Nucleus accumbens (tissue), 56 donors: ENCODE measurements at places on chromosomes 16 and 17.

DNA sequence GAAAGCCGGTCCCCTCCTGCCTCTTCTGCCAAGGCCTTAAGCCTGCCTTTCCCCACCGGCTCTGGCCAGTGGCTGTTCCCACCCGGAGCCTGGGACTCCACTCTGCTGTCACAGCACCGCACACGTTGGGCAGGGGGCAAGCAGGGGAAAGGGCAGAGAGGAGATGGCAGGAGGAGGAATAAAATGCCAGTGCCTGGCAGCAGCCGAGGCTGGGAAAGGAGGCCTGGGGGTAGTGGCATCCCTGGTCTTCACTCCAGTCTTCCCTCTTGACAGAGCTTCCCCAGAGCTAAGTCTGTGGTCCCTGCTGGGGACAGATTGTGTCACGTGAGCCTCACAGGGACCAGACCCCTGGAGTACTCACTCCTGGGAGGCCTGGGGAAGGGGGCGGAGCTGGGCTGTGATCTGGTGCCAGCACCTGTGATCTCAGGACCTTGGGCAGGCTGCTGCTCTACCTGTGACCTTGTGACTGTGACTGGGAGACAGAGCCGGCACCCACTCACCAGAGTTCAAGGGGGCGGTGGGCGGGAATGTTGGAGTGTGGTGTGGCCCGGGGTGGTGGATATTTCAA, 97.2 kb upstream of the GSE1 start:
- DNase-seq = no peak

- DNase-seq = no peak
Measured at GRCh38 chr17:34816848-34817247, 144.4 kb downstream of the CCT6B start.

GRCh38 chr16:84458606-84459532, 45.6 kb downstream of the MEAK7 start:
- DNase-seq = no peak

DNA sequence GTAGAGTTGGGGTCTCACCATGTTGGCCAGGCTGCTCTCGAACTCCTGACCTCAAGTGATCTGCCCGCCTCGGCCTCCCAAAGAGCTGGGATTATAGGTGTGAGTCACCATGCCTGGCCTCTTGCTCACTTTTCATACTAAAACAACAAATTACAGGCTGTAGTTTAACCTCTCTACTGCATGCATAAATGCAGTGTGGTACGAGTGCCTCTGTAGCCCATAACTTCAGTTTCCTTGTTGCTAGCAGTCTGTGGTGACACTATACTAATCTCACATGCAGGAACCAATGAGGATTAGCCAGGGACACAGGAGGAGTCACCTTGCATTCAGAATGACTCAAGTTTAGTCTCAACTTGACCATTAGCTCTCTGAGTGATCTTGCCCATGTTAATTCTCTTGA, 20.1 kb downstream of the HMOX2 start:
- DNase-seq = no peak

GRCh38 chr17:28738680-28739384, 5.0 kb upstream of the TRAF4 start:
- DNase-seq = no peak

GRCh38 chr17:35855965-35856364, 12.7 kb downstream of the HEATR9 start:
- no peak for DNase-seq

GRCh38 chr17:43169561-43170139, 1.4 kb upstream of the NBR1 start:
- DNase-seq = peak; percentile 30

- no peak for DNase-seq
Measured at GRCh38 chr17:8289103-8289397, 580 bp downstream of the RANGRF start.

- DNase-seq = no peak
Measured at GRCh38 chr16:89517128-89517527, 8.9 kb downstream of the SPG7 start.

DNA sequence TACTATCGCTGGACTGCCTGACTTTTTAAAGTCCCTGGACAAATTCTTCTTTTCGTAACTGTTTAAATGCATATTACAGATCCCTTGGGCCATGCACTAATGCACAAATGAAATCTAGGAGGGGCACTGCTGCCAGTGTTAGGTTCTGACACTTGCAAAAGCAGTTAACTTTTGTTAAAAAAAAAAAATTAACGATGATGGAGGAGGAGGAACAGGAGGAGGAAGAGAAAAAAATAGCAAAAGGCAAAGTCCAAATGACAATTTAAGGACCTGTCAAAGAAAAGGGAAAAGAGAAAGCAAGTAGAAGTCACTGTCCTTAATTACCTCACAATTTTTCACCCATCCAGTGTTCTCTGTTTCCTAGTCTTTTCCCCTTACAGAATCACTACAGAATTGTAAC, 97.8 kb upstream of the CORO6 start:
- no peak for DNase-seq

- DNase-seq = no peak
Measured at GRCh38 chr16:89303617-89304016, 86.1 kb downstream of the ZNF778 start.

- no peak for DNase-seq
Measured at GRCh38 chr16:80277182-80277581, 263.6 kb upstream of the DYNLRB2 start.

DNA sequence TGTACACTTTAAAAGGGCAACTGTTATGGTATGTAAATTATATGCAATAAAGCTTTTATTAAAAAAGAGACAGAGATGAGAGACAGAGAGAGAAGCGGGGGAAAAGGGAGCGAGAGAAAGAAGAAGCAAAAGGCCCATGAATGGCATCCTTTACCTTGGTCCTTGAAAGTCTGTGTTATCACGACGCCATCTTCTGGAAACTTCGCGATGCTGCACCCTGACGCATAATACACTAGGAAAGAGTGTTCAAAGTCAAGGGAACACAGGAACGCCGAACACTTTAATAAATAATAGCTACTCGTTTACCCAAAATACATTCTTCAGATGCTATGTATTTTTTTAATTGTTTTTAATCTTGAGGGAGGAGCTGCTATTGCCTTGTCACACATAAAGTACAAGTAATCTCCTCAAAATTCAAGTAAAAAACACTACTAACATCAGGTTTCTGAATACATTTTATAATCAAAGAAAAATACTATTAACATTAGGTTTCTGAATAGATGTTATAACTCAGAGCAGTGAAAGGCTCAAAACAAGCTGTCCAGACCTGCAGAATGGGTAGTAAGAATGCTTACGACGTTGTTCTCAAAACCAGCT, 23.0 kb upstream of the SLC38A8 start:
- DNase-seq = peak; percentile 45

GRCh38 chr17:65749479-65749878, 188.0 kb upstream of the AXIN2 start:
- no peak for DNase-seq

GRCh38 chr16:89733322-89733721, 12.0 kb downstream of the ZNF276 start:
- DNase-seq = no peak

- DNase-seq = no peak
Measured at GRCh38 chr16:80116711-80117110, 424.1 kb upstream of the DYNLRB2 start.

DNA sequence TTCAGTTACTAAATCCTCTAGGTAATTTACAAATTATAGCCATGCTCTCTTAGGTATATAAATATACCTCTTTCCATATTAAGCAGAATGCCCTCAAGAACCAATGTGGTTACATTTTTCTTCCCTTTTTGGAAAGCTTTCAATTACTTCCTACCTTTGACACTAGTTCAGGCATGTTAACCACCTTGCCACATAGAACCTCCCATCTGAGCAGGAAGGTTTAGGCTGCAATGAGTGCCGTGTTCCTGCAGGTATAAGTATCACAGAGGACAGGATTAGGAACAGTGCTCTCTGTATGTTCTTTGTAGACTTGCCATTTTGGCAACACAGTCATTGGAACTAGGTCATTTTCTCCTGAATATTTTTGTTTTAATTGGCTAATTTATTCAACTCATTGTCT, 20.1 kb downstream of the KRT25 start:
- no peak for DNase-seq

- no peak for DNase-seq
Measured at GRCh38 chr16:28897826-28898225, 19.5 kb downstream of the ATP2A1 start.

DNA sequence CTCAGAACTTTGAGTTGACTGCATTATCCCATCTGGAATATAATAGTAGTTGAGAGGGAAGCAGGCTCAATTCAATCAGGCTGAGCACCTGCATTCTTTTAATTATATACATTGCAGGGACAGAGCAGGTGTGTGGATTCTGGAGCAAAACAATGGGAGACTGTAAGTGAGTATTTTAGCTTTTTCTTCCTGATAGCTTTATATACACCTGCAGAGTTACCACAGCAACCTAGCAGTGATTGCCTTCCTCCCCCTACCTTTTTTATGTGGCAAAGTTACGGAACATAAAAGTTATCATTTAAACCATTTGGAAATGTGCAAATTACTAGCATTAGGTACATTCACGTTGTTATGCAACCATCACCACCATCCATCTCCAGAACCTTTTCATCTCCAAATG, 25.4 kb upstream of the RHOT1 start:
- no peak for DNase-seq

DNA sequence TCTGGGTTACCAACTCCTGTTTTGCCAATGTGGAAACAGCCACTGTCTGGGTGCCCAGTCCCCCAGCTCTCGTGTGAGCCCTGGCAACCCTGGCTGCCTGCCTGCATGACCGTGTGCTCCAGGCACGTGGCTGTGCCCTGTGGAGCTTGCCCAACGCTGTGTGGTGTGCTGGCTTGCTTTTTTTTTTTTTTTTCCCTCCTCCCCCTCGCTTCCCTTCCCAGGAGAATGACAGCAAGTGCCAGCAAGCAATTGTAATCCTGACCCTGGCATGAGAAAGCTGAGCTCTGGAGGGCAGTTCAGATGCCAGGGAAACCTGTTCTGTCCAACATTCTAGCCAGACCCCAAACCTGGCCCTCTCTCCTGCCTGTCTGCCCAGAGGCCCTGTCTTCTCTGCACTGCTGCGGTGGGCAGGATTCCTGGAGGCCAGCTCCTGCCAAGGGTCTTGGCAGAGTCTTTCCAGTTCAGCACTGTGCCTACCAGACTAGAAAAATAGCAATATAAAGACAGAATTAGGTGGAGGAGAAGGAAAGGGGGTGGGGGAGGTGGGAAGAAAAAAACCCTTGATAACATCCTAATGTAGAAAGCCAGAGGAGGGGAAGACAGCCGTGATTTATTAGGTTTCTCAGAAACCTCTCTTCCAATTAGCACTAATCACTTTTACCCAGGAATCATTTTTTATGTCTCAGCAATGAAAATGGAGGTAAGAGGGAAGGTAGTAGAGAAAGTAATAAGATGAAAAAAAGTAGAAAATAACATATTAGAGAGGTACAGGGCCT, 9.0 kb downstream of the HLF start:
- DNase-seq = no peak

GRCh38 chr17:64494121-64494520, 2.7 kb downstream of the POLG2 start:
- no peak for DNase-seq

DNA sequence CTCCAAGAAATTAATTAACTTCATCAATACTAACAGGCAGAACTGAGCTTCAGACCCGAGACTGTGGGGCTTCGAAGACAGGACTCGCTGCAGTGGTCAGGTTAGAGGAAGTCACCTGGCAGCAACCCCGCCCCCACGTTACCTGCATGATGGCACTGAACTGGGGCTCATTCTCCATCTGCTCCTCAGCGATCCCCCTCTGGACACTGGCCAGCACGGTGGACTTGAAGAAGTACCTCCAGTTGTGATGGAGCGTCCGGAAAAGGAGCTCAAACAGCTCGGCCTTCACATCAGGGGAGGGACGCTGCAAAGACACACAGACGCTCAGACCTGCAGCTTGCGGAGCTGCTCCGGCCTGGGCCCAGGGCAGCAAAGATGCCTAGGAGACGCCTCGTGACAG, 40.9 kb upstream of the GSG1L start:
- DNase-seq = no peak

- DNase-seq = no peak
Measured at GRCh38 chr17:55784666-55785065, 33.8 kb downstream of the PCTP start.

- DNase-seq = no peak
Measured at GRCh38 chr17:19726631-19727376, 10.4 kb upstream of the SLC47A2 start.

DNA sequence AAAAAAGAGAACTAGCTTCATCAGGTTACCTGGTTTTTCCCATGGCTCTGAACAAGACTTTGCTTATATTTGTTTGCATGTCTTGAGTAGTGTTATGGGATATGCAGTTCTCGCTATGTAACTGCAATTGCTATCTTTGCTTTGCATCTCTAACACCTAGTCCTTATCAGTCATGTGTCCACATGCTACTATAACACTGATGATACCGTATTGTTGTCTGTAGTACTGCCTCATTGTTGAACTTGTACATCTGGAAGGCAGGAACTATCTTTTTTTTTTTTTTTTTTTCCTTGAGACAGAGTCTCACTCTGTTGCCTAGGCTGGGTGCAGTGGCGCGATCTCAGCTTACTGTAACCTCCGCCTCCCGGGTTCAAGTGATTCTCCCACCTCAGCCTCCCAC, 2.5 kb downstream of the PSME3 start:
- DNase-seq = no peak

DNA sequence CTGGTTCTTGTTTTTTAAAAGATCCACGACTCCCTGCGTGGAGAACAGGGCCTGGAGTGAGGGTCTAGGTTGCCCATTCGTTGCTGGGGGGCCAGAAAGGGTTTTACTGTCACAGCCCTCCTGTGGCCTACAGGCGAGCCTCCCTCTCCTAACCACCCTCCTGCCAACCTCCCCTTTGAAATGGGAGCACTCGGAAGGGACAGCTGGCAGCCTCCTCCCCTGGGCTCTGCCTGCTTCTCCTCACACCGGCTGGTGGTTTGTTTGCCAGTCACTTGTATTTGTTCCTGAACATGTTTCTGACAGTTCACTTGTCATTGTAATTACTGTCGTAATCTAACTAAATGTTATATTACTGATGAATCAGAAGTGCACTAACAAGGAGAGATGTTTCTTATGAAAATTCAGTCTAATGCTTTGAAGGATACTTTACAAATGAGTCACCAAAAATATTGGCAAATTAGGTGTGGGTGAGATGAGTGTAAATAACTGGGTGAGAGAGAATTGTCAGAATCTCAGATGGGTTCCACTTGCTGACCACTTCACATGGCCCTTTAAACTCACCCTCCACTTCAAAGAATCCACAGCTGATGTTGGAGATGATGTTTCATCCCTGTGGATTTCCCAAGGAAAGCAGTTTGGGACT, 2.7 kb upstream of the SPPL2C start:
- no peak for DNase-seq

- no peak for DNase-seq
Measured at GRCh38 chr16:85848986-85849385, 49.5 kb downstream of the COX4I1 start.
